Keratinocyte (primary cell): ENCODE measurements at places on chromosomes 3 and 15. TPM values are rescaled to one million over a fixed set of nuclear protein-coding genes. Genes with fewer than 3 reads are reported as not detected.

LMCD1 gene
- 3.7 to 7.1 TPM (median 4.4 TPM) in 3 replicates for polyA plus RNA-seq

GRCh38 chr3:194086388-194087075 is 49.4 kb upstream of the HES1 start:
- no peak for DNase-seq

DNA sequence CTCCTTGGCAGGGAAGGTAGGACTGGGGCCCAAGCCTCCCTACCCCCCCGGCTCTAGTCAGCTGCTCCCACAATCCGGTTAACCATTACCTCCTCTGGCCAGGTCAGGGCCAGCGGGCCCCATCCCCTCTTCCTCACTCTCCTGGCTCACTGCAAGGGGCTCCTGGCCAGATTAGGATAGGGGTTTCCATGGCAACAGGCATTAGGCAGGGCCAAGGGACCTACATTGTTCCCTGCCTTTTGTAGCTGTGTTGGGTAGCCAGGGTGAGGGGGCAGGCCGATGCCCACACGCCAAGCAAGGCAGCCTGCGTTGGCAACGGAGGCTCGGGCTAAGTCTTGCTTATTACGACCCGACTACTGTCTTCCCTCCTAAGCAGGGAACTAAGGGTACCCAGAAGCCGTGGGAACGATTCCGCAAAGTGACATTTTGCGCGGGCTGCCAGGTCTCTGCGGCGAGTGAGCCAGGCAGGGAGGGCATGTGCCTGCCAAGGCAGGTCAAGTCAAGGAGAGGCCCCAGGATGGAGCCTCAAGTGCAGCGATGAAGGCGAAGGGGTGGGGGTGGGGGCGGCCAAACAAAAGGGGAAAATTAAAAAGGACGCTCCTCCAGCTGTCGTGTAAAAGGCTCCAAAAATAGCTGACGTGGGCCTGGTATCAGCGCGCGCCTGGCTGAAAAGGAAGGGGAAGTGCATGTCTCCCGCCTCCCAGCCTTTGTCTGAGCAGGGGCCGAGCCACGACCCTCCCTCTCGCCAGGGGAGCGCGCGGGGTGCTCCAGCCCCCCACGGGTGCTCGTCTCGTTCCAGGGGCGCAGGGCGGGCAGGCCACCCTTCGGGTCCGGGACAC is 919 bp downstream of the IDH2 start:
- no peak for DNase-seq

- DNase-seq, result no peak
Measured at GRCh38 chr3:63768386-63768785, 50.7 kb upstream of the C3orf49 start.

DNA sequence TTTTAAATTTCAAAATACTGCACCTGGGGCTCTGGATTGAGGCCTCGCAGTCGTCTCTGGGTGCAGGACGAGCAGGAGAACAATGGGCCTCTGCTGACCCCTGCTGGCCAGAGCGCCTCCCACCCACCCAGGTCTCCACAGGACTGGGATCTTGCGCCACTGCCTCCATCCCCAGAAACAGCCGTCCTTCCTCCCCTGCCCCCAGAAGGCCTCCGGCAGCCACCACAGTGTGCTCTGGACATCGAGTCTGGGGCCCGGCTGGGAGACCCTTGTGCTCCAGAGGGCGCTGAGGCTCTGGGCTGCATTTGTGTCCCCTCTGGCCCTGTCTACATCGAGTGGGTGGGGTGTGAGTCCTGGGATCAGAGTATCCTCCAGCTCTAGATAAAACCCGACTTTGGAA is 6.7 kb upstream of the ACSBG1 start:
- DNase-seq, result no peak

- DNase-seq, result no peak
Measured at GRCh38 chr15:70212963-70213315, 115.2 kb upstream of the TLE3 start.

DNA sequence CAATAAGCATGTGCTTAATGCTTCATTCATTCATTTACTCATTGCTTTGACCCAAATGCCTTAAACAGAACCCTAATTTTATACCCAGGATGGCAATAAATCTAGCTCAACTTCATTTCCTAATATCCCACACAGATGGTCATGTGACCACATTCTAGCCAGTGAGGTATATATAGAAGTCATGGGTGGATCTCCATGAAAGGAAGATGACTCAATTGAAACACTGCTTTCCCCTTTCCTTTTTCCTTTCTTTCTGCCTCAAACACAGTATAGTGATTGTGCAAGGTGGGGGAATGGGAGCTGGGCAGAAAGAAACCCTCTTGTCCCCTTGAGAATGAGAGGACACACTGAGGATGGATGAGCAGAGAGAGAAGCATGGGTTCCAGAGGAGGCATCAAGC is 183.5 kb upstream of the PRICKLE2 start:
- no peak for DNase-seq

DNA sequence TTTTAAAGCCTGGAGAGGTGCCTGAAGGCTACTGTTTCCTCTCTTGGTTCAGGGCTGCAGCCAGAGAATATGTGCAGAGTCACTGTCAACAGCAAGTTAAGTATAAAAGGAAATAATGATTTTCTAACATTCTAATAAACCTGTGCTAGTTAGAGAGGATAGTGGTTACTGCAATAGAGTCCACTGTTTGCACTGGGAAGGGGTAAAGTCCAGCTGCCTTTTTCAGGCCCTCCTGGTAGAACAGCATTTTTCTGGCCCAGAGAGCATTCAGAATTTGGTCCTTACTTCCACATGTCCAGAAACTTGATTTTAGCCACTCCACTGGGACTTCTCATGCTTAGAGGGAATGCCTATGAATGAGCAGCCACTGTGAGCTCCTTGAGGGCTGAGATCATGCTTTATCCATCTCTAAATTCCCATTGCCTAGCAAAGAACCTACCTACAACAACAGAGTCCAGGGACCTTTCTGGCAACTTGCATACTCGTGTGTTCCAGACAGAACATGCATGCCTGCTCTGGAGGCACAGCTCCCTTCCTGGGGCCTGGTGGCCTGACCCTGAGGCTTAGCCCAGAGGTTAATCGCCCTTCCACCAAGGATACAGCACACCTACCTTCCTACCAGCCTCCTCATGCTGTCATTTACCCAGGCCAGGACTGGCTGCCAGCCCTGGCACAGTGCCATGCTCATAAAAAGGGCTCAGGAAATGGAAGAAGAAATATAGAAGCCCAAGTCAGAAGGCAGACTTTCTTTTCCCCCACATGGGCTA is 50.3 kb upstream of the ATP13A3 start:
- no peak for DNase-seq

GRCh38 chr3:151467069-151467468 is 6.2 kb upstream of the IGSF10 start:
- no peak for DNase-seq

GRCh38 chr15:85785887-85786780 is 8.6 kb downstream of the KLHL25 start:
- DNase-seq, result no peak

DNA sequence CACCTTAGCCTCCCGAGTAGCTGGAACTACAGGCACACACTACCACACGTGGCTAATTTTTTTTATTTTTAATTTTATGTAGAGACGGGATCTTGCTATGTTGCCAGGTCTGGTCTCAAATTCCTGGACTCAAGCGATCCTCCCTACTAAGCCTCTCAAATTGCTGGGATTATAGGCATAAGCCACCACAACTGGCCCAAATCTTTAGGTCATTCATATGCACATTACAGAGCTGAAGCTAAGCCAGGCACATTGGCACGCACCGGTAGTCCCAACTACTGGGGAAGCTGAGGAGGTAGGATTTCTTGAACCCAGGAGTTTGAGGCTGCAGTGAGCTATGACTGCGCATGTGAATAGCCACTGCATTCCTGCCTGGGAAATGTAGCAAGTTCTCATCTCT is 265.9 kb downstream of the ZMAT3 start:
- no peak for DNase-seq
